A172 (cell line): ENCODE measurements at places on chromosomes 1 and 21. TPM values are rescaled to one million over a fixed set of nuclear protein-coding genes. Genes with fewer than 3 reads are reported as not detected.

DNA sequence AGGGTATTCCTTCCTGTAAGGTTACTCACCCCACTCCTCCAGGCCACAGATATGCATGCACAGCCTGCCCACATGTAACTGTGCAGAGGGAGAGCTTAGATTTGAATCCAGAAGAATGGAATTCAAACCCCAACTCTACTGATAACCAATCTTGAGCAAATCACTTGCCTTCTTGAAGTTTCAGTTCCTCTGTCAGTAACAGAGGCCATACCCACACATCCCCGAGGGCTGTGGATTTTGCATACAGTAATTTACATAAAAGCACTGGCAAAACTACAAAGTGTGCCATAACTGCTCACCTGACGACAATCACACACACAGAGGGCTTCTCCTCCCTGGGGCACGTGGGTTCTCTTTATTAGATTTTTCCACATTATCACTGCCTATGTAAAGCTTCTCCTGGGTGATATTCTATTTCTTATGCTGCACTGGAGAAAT lies 18.6 kb downstream of the CD247 start:
- no peak for DNase-seq

Gene HSD3B2
- total RNA-seq, result not detected in 2 replicates

Gene RGS2
- 1.5 and 3.8 TPM in 2 replicates for total RNA-seq

GRCh38 chr1:96804648-96805047 lies 83.1 kb downstream of the PTBP2 start:
- DNase-seq, result no peak

GRCh38 chr1:248857749-248858095 lies 1.2 kb downstream of the ZNF692 start:
- DNase-seq, result no peak

Gene KCNK1
- 3.5 and 4.3 TPM in 2 replicates for total RNA-seq

- DNase-seq, result peak; percentile 68
Measured at GRCh38 chr1:201773764-201774163, 55.2 kb upstream of the IPO9 start.

- no peak for DNase-seq
Measured at GRCh38 chr21:41061701-41062100, 106.3 kb upstream of the BACE2 start.

DNA sequence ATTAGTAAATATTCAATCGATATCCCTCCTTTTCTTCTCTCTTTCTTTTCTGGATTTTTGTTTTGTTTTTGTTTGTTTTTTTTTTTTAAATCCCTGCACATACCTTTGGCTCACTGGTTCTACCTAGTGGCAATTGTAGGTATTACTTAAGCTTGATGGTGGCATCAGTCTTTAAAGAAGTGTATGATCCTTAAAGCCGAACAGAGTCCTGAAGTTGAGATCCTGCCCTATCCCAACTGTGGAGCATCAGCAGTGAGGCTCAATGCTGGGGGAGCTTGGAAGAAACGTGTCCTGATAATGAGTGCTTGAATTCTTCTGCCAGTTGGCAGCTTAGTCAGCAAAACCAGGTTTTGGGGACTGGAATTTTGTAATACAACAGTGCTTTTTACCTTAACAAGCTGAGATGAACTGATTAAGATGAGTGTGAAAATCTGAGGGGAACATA lies 60.8 kb downstream of the FASLG start:
- DNase-seq, result peak; percentile 54

- DNase-seq, result no peak
Measured at GRCh38 chr1:162380061-162380846, 1.3 kb upstream of the C1orf226 start.

Gene OLFML3
- total RNA-seq, result 26.8 and 31.2 TPM in 2 replicates
